ENCODE measurements at places on chromosomes 16 and 17. TPM values are rescaled to one million over a fixed set of nuclear protein-coding genes. Genes with fewer than 3 reads are reported as not detected.

Gene LRRC46
- not detected for total RNA-seq

Gene PERCC1
- not detected for total RNA-seq

DNA sequence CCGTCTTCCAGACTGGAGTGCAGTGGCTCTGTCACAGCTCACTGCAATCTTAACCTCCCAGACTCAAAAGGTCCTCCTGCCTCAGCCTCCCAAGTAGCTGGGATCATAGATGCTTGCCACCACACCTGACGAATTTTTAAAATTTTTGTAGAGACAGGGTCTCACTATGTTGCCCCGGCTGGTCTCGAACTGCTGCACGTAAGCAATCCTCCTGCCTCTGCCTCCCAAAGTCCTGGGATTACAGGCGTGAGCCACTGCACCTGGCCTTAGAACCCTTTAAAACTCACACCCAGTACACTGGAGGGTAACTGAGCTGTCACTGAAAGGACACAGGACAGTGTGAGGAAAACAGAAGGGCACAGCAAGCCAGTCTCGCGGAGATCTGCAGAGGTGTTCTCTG is 97.6 kb upstream of the NOL11 start:
- DNase-seq = no peak

DNA sequence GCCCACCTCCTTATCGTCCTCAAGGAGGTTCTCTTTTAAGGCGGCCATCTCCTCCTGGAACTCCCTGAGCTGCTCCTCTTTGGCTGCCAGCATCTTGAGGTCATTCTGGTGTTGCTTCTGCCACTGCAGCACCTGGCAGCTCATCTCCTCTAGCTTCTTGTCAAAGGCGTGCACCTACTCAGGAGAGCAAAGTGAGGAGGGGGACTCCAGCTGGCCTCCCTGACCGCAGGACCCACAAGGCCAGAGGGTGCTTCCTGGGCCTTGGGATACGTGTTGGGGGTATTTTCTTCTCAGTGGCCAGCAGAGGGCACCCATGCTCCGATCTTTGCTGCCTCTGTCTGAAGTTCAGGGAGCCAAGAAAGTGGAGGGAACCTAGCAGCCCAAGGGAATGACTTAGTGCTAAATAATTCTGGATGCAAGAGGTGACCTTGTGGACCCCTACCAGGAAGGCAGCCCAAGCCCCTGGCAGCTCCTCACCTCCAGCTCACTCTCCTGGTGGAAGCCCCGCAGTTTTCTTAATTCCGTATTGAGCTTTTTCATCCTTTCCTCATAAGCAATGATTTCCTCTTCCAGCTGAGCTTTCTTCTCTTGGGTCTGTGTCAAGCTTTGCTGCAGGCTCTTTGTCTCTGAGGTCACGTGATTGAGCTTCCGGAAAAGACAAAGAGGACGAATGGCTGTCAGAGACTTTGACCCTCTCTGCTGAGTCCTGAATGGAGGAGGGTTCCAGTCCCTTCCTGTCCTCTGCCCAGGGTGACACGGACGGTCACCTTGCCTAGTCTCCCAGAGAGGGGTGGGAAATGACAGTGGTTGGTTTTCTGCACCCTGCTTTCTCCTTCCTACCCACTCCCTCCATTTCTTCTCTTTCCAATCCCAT is 31.4 kb downstream of the DHX38 start:
- DNase-seq = no peak

DNA sequence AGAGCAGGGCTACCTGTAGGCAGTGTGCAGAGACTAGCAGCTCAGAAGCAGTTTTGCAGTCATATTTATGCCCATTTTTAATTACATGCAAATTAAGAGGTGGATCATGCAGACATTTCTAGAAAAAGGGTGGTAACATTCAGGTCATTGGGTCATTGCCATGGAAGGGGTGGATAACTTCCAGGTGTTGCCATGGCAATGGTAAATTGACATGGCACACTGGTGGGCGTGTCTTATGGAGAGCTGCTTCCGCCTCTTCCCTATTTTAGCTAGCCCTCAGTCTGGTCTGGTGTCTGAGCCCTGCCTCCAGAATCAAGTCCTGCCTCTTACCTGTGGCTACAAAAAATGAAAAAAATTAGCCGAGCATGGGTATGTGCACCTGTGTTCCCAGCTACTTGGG is 2.8 kb upstream of the DNAI2 start:
- DNase-seq = no peak

Gene MRPL38
- total RNA-seq = 77.8 TPM

- DNase-seq = no peak
Measured at GRCh38 chr16:426906-427249, 1.4 kb downstream of the RAB11FIP3 start.

Gene MAF
- 12.9 TPM for total RNA-seq

Gene CRISPLD2
- 83.0 TPM for total RNA-seq

Gene RPL26
- total RNA-seq = 1,981 TPM

Gene DOC2A
- total RNA-seq = 5.7 TPM

- no peak for DNase-seq
Measured at GRCh38 chr17:78707016-78707415, 75.1 kb downstream of the CYTH1 start.

Gene GAST
- total RNA-seq = not detected

Gene KRT40
- 0.16 TPM for total RNA-seq

- no peak for DNase-seq
Measured at GRCh38 chr17:48148854-48149786, 41.6 kb downstream of the SNX11 start.

- no peak for DNase-seq
Measured at GRCh38 chr17:81091774-81092517, 57.0 kb downstream of the BAIAP2 start.

DNA sequence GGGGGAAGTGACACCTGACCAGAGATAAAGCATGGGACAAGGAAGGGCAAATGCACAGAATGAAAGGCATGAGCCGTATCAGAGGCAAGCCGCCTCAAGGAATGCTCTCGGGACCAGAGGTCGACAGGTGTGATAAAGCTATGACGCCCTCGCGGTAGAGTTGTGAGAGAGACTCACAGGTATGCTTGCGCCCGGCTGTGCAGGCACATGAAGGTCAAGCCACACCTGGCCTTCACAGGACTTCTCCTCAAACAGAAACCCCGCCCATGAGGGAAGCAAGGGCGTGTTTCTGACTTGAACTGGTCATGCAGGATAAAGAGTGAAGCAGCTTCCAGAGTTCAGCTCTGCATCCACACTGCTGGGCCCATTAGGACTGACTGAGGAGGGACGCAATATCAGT is 7.8 kb downstream of the NCBP3 start:
- no peak for DNase-seq

Gene DLX3
- total RNA-seq = 5.2 TPM

GRCh38 chr17:49858796-49859195 is 10.9 kb upstream of the TAC4 start:
- no peak for DNase-seq

Gene FOXN1
- 0.34 TPM for total RNA-seq

DNA sequence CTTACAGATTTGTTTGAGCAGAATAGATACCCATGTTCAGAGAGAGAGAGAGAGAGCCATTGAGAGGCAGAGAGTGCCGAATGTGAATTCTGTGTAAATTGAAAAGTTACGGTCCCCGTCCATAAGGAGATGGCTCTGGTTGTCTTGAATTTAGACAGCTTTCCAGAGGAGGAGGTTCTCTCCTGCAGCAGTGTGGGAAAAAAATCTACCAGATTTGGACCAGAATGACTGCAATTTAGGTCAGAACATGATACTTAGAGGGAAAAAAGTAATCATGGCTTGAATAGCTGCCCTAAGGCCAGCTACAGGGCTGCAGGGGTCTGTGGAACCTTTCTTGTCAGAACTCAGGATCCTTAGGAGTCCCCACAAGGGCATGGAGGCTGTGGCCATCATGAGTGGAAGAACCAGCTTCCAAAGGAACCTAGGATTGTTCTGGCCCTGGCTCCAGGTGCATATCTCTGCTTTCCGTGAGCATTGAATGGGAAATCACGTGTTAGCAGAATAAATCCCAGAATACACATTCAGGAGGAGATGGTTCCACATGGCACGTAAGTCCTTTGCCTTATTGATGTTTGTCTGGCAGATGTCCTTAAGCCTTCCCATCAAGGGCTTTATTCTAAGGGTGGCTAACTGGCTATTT is 13.0 kb downstream of the PITPNC1 start:
- no peak for DNase-seq

DNA sequence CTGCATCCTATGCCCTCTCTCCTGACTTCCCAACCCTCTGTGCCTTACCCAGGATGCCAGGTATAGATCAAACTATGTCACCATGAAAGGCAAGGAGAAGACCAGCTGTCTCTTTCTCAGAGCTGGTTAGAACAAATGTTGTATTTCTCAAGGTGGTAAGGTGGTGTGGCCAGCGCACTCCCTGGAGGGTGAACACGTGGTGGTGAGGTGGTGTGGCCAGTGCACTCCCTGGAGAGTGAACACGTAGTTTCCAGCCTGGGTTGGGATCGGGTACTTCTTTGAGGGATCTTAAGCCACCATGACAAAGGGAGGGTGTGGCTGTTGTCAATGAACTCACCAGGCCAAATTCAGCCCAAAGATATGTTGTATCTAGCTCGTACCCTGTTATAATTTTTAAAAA is 26.8 kb downstream of the KATNIP start:
- DNase-seq = no peak

- DNase-seq = no peak
Measured at GRCh38 chr16:76106647-76107046, 170.6 kb upstream of the CNTNAP4 start.

Gene PSMD3
- total RNA-seq = 107 TPM

GRCh38 chr16:81385031-81385756 is 59.4 kb upstream of the CMIP start:
- DNase-seq = no peak

DNA sequence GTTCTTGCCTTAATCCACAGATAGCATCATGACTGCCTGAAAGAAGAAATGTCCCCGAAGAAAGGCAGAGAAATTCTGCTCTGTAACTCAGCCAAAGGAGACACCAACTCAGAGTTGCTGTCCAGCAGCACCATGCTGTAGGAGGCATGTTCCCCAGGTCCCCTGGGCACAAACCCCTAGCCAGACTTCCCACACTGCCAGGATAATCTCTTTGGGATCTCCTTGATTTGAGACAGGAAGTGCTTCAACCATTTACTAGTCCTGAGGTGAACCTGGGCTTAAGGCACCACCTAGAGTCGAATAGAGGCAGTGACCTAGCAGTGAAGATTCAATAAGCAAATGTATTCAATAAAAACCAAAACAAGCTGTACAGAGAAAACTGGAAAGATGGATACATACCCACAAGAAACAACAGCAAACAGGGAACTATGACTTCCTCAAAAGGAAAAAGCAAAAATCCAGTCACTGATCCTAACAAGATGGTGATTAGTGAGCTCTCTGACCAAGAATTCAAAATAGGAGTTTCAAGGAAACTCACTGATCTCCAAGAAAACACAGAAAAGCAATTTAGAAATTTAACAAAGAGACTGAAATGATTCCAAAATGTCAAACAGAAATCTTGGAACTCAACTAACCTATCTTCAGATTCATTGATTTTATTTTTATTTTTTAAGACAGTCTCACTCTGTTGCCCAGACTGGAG is 5.7 kb downstream of the OR4D2 start:
- DNase-seq = no peak

Gene SMTNL2
- total RNA-seq = 68.2 TPM

- DNase-seq = no peak
Measured at GRCh38 chr17:48556576-48557401, 11.9 kb upstream of the HOXB2 start.

DNA sequence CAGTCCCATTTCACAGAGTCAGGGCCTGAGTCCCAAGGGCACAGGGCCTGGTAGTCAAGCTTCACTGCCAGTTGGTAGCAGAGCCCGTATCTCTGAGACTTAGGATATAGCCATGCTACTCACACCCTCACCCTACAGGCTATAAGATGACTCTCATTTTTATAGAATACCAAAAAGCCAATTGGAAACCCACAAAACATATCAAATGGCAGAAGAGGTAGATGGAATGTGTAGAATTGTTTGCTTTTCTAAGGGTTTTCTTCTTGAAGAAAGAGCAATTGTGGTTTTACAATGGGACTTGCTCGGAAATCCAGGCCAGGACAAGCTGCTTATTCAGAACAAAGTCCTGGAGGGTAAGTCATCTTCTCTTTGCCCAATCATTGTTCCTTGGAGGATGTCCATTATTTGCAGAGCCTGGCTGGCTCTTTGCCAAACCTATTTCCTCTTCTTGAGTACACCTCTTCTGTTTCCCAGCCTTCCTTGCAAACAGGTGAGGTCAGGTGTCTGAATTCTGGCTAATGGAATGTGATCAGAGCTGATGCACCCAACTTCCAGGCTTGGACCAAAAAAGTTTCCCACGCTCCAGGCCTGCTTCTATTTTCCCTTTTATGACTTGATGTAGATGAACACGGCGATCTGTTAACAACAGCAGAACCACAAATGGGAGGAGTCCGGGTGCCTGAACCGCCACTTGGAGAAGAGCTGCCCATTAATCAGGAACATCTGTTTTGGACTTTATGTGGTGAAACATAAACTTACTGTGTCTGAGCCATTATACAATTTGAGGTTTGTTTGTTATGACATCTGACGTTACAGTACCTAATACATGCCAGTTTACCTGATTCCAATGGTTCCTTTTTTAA is 16.9 kb upstream of the CCL22 start:
- DNase-seq = no peak

Measured in mesothelial cell of epicardium (in vitro differentiated cells).